Astrocyte of the hippocampus (primary cell): ENCODE measurements at places on chromosomes 5 and 9.

DNA sequence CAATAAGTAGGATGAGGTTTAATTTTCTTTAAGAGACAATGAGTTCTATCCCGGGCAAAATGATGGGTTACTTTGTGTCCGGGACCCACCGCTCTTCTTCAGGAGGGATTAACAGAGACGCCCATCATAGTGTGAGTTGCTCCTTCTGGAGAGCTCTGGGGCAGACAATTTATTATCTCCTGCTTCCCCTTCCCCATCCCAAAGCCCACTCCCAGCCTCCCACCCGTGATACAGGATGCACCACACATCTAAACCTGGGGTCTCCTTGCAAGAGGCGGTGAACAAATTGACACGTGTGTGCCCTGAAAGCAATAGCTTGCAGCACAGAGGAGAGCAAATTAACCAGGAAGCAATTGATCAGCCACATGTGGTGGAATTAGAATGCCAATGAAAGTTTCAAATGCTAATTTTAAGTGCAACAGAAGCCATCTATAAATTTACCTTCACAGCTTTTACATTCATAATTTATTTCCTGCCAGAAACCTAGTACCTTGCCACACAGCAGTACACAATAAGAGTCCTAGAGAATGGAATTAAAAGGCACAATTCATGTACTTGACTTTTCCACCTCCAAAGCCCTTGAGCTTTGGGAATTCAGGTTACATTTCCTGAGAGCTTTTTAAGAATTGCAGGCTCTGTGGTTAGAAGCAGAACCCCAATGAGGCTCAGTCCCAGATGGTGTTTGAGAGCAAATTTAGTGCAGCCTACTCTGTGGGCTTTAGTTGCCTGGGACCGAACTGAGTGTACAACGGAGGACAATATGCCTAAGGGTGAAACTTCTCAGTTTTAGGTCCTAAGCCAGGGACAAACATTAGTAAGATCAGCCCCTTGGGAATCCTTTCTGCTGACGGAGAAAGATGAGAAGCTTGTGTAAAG is 399.6 kb downstream of the MED10 start:
- DNase-seq, result no peak

GRCh38 chr5:125148706-125149105 is 402.3 kb upstream of the ZNF608 start:
- no peak for DNase-seq

DNA sequence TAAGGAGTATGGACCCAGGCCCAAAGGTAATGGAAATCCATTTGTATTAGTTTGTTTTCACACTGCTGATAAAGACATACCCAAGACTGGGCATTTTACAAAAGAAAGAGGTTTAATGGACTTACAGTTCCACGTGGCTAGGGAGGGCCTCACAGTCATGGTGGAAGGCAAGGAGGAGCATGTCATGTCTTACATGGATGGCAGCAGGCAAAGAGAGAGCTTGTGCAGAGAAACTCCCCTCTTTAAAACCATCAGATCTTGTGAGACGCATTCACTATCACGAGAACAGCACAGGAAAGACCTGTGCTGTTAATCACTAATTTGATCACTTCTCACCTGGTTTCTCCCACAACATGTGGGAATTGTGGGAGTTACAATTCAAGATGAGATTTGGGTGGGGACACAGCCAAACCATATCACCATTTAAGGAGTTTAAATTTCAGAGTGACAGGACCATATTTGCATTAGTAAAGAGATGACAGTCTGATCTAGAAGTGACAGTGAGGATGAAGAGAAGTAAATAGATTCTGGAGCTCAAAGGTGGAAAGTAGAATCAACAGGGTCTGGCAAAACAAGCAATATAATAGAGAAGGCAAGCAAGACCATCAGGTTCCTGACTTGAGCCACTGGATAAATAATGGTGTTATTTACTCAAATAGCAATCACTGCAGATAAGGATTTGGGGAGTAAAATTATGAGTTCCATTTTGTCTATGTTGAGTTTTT is 7.5 kb upstream of the FAM169A start:
- DNase-seq, result no peak

GRCh38 chr9:86529496-86530275 is 175.5 kb upstream of the TUT7 start:
- no peak for DNase-seq

GRCh38 chr5:158928404-158928803 is 171.3 kb downstream of the EBF1 start:
- DNase-seq, result no peak

- no peak for DNase-seq
Measured at GRCh38 chr9:136434580-136435169, 5.0 kb downstream of the INPP5E start.

- DNase-seq, result no peak
Measured at GRCh38 chr9:23088932-23089364, 642.3 kb downstream of the DMRTA1 start.
